ENCODE measurements at places on chromosomes 11 and 22. TPM values are rescaled to one million over a fixed set of nuclear protein-coding genes. Genes with fewer than 3 reads are reported as not detected.

The SLC22A25 gene
- under 0.01 TPM for total RNA-seq

The SELENOH gene
- total RNA-seq, result 44.0 TPM

The CDC45 gene
- 0.49 TPM for total RNA-seq

The DCHS1 gene
- total RNA-seq, result 58.5 TPM

The IL18 gene
- 2.0 TPM for total RNA-seq

The RANBP1 gene
- total RNA-seq, result 102 TPM

The OR2AG2 gene
- 0.25 TPM for total RNA-seq

The FGF19 gene
- total RNA-seq, result not detected

The ETS1 gene
- 11.6 TPM for total RNA-seq

The CHST1 gene
- total RNA-seq, result 12.5 TPM

The BRD1 gene
- 40.3 TPM for total RNA-seq

The ALDH3B1 gene
- total RNA-seq, result 0.49 TPM

The OR8B8 gene
- not detected for total RNA-seq

The DEFB131B gene
- not detected for total RNA-seq

The CRYBA4 gene
- not detected for total RNA-seq

All from temporal lobe (tissue), 4 donors.